Adrenal gland (tissue), 19 donors: ENCODE measurements at places on chromosomes 12 and 14. TPM values are rescaled to one million over a fixed set of nuclear protein-coding genes. Genes with fewer than 3 reads are reported as not detected.

DNA sequence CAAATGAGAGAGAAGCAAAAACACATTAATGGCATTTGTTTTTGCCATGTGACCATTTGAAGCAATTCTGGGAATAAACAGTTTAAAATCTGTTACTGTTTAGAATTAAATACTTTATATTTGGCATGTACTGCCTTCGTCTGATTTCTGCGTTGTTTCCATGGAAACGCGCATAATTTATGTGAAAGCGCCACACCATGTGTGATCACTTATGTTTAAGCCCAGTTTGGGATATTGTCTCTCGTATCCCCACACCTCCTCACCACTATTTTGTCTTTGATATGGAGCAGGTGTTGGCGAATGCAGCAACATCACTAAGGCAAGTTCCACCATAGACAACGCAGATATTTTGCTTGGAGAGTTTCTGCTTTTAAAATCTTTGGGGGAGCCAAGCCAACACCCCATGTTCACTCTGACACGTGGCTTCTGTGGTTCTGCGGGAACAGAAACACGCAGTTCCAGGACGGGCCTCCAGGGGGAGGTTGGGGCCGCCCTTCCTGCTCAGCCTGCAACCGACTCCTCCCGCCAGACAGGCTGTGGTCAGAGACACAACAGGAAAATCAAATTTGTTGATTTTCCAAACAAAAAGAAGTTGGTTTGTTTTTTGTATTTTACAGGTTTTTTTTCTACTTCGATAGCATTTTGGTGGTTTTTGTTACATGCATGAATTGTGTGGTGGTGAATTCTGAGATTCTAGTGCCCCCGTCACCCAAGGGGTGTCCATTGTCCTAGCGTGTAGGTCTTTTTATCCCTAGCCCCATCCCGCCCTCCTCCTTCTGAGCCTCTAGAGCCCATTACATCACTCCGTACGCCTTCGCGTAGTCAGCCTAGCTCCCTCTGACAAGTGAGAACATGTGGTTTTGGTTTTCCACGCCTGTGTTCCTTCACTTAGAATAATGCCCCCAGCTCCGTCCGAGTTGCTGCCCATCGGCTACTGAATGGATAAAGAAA, 101.9 kb upstream of the SFSWAP start:
- DNase-seq = peak; percentile 62

DNA sequence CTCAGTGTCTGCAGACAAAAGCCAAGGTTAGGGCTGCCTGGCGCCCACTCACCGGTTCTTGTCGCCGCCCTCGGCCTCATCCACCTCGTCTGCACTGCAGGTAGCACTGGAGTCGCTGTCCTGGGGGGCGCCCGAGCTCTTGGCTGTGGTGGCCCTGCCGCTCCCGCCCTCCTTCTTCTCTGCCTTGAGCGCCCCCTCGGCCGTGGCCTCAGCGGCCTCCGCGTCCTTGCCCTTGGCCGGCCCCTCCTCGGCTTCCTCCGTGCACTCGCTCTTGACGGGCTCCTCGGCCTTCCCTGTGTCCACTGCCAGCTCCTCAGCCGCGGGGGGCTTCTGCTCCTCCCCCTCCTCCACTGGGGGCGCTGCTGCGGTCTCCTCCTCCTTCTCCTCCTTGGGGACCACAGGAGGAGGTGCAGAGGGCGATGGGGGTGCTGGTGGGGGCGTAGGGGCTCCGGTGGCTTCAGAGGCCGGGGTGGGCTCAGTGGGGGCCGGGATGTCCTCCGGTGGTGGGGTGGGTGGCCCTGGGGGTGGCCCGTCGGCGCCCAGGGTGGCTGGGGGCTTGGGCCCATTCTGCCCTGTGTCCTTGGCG, 77.2 kb downstream of the RFLNA start:
- DNase-seq = no peak

DNA sequence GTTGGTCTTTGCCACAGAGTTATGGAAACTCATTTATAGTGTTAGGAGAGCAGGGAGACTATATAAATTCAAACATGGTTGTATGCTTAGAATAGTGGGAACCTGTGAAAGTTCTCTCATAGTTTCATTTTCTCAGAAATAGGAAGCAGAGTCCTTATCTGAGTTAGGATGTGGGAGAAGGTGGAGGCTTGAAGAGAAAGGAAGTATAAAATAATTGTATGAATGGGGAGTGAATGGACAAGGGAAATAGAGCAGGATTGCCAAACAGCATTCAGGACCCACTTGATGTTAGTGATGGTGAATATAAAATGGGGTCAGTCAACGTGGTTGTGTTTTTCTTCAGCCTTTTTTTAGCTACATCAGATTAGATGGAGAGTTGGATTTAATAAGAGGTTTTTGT, 34.0 kb upstream of the TPH2 start:
- DNase-seq = no peak

- peak; percentile 17 for DNase-seq
Observed at GRCh38 chr14:96852823-96853422, 55.7 kb downstream of the VRK1 start.

GRCh38 chr12:105013892-105014291, 27.8 kb downstream of the NOPCHAP1 start:
- no peak for DNase-seq

DNA sequence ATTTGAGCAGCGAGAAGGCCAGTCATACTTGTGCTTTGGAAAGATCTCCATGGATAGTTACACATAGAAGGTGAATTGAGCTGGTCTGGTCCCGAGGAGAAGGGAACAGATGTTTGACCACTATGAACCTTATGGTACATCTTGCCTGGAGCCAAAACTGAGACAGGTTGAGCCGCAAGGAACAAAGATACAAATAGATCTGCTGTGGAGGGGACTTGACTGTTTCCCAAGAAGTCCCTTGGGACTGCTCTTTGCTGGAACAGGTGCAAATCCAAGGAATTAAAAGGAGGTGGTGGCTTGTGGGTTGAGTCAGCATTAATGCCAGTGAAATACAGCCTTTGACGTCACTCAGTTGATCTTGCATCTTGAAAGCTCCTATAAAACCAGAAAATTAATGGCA, 68.8 kb upstream of the PRIMA1 start:
- DNase-seq = no peak

DNA sequence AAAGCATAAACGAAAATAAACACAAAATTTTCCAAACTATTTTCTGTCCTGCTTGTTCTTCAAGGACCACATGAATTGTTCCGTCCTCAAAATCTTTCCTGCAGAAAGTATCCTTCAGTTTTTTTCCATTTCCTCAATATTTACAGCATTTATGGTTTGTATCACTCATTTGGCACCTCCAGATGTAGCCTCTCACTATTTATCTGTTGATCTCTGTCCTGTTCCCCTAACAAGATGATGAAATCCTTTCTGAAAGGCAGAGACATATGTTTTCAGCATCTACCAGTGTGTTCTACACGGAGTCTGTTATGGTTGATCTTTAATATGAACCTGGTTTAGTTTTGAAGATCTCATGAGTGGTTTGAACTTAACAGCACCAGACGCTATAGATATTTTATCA, 490.2 kb downstream of the NELL2 start:
- DNase-seq = no peak

DNA sequence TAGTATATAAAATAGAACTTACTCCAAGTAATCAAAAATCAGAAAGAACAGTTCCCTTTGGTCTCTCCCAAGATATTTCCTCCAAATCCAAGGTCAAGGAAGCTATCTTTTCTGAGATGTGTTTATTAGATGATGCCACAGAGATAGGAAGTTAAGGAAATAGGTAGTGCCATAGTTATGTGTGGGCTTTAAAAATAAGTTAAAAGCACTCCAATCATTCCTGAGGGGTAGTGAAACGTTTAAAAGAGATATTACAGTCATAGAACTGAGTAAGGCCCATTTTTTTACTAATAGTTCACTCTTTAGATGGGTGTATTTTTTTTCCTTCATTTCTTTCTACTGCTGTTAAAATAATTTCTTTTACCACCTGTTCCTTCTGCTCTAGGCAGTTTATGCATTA, 1630.9 kb upstream of the SEL1L start:
- no peak for DNase-seq

DNA sequence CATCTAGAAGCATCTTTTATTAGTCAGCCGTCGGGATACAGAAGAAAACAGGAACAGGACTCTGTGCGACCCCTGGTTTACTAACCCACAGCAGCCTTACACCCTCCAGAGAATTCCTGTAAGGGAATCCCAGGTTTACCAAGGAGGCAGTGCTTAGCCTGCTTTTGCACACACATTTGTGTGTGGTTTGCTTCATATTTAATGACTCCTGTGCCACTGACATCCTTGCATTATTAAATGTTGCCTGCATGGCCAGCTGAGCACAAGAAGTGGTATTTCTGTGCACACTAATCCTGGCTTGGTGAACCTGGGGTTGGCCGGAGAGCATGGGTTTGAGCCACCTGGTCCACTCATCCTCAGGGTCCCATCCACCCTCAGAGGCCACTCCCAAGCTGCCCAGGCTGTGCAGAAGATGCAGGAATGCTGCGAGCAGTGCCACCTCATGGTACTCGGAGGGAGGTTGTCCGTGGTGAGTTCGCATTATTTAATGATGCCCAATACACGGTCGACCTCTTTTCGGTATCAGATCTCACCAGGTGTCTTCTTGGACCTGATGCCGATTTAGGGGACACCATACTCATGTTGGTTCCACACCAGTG, 152.4 kb upstream of the RTL1 start:
- no peak for DNase-seq

- no peak for DNase-seq
Observed at GRCh38 chr12:44285321-44285960, 449.6 kb downstream of the TMEM117 start.

- DNase-seq = no peak
Observed at GRCh38 chr14:30291216-30291615, 267.7 kb upstream of the G2E3 start.

DNA sequence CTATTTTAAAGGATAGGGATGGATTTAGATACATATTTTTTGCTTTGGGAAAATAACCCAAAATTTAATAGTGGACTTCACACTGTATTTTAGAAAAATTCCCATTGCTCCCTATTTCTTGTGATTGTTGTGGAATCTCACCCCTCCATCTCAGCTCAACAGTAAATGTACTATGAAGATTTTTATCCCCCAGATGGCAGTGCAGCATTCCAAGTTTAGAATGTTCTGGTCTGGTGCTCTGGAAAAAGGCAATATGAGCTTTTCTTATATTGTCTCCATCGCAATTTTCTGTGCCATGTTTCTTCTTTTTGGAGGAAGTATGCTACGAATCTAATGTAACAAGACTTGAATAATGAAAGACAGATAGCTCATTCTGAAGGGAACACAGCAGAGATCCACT, 471.7 kb upstream of the SYT1 start:
- DNase-seq = no peak

- no peak for DNase-seq
Observed at GRCh38 chr14:35999294-35999693, 173.2 kb downstream of the BRMS1L start.

GRCh38 chr12:54359762-54360351, 4.4 kb downstream of the GPR84 start:
- DNase-seq = no peak

GRCh38 chr12:62774794-62775193, 160.2 kb downstream of the PPM1H start:
- no peak for DNase-seq

- no peak for DNase-seq
Observed at GRCh38 chr14:72023128-72024042, 91.2 kb downstream of the RGS6 start.

- no peak for DNase-seq
Observed at GRCh38 chr12:23611320-23611719, 338.1 kb downstream of the SOX5 start.

DNA sequence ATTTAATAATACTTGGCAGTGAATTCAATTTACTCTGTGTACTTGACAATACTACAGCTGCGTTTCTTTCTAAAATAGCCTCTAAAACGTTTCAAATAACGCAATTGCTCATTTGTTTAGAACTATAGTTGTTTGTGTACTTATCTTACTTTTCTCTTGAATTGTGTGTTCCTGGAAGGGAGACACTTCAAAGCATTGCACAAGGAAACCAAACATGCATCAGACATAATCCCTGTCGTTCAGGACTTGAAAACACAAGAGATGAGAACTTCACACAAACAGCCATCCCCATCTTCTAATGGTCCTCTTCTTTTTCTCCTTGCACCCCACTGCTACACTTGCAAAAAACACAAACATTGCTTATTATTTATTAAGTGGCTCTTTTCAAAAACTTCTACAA, 38.5 kb downstream of the PTGER2 start:
- DNase-seq = no peak

GRCh38 chr14:67410313-67410712, 1.7 kb downstream of the PLEK2 start:
- no peak for DNase-seq

DNA sequence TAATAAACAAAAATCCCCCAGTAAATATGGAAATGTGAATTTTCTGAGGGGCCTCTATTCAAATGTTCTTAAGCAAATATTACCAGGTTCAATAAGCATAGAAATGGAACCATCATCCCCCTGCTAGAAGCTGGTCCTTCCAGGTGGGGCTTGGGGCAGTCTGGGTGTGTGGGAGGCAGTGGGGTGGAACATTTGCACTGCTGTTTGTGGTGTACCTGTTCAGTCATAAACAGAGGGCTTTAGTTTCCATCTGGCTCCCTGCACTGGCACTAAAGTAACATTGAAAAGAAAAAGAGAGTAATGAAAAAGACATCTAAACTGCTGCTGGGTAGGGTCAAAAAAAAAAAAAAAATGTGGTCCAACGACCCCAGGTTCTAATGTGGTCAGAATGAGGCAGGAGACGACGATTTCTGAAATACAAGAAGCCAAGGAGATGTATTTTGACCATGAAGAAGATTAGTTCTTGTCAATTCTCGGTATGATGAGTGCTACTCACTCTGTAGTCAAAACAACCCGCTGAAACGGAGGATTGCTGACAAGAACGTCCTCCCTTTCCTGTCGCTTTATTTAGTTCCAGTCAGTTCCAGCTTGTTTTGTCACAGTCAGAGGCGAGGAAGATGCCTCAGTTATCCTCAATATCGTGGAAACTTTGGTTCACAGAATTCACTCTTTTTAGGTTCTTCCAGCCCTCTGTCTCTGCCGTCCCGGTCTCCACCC, 44.2 kb upstream of the MANSC4 start:
- DNase-seq = no peak

DNA sequence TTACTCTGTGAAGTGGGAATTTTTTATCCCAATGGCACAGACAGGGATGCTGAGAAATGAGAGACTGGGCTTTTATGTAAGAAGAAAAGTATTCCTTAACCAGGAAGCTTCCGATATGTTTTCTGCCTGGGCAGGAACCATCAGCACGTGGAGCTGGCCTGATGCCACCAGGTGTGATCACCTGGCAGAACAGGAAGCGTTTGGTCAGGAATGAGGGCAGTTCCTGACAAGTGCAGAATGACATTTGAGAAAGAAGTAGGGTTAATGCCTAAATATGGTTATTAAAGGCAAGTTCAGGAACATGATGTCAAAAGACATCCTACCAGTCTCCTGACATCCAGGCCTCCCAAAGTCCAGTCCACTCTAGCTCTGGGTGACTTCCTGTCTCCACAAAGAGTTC, 210.3 kb downstream of the NUAK1 start:
- DNase-seq = no peak

GRCh38 chr12:121581686-121582429, 1.0 kb upstream of the KDM2B start:
- DNase-seq = peak; percentile 31

- DNase-seq = no peak
Observed at GRCh38 chr12:43325786-43326185, 226.2 kb downstream of the ADAMTS20 start.

The LRRIQ1 gene
- total RNA-seq = not detected

The ARHGDIB gene
- total RNA-seq = 28.3 TPM

The DDN gene
- 0.52 TPM for total RNA-seq

The SPIC gene
- not detected for total RNA-seq

The SMOC1 gene
- 3.6 TPM for total RNA-seq

The GUCY2C gene
- total RNA-seq = not detected

The ACADS gene
- total RNA-seq = 82.7 TPM

The FAM181A gene
- not detected for total RNA-seq

The C12orf54 gene
- 0.50 TPM for total RNA-seq

The FOXG1 gene
- not detected for total RNA-seq
